ENCODE measurements at places on chromosomes 7 and 10.

GRCh38 chr10:57336865-57337264, 930.8 kb downstream of the IPMK start:
- no peak for DNase-seq

- no peak for DNase-seq
Measured at GRCh38 chr10:16381083-16381482, 55.7 kb upstream of the PTER start.

GRCh38 chr7:3217166-3217565, 83.9 kb upstream of the SDK1 start:
- DNase-seq = peak; percentile 84

DNA sequence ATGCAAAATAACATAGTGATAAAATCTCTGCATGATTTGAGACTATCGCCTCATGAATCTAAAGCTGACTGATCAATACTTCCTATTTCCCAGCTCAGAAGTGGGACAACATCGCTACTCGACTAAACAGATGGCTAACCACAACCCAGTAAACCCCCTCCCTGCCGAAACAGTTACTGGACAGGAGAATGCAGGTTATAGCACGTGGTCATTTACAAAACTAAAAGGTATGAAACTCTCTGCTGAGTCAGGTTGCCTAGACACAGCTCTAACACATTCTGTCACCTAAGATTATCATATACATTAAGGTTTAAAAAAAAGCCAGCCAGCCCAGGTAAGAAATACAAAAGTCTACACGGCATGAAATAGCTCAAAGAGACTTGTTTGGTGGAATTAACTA, 64.0 kb downstream of the CTBP2 start:
- DNase-seq = no peak

GRCh38 chr10:97798958-97799610, 27.3 kb upstream of the SFRP5 start:
- no peak for DNase-seq

DNA sequence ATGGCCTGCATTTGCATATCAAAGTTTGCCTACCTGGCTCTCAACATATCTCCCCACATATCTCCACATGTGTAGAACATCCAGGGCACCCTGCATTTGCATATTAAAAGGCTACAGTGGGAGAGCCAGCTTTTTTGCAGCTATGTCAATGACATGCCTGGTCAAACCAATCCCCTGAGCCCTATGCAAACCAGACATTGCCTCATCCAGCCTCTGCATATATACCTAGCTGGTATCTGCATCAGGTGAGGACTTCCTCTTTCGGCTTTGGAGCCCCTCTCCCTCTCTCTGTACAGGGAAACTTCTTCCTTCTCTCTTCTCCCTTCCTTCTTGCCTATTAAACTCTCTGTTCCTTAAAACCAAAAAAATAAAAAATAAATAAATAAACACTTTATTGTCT, 142.7 kb upstream of the STEAP4 start:
- no peak for DNase-seq

GRCh38 chr7:156475666-156476065, 164.9 kb upstream of the RNF32 start:
- peak; percentile 1 for DNase-seq

DNA sequence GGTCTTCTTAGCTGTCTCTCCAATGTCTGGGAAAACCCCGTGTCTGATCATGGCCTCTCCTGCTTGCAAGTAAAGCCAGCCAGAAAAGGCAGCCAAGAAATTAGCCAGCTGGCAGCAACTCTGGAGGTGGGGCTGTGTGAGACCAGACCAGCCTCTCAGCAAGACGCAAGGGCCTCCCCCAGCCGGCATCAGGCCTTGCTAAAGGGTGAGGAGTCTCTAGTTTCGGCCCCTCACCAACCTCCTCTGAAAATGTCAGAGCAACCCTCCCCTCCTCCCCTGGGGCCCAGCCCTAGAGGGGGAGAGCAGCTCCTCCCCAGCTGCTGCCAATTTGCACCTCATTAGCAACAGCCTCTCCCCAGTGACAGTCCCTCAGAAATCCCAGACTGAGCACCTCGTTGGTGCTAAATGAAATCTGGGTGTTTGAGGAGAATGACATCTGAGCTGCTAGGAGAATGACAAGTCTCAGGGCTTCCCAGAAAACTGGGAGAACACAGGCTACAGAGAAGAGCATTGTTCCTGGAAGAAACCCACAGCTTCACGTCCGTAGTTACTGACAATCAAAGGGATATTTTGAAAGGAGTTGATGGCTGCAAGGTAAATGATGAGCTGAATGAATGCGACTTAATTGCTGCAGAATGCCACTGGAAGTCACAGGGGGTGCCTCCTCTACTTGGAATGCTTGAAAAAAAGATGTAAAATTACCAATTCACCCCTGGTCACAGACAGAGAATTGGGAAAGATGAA, 25.9 kb downstream of the DGKI start:
- DNase-seq = peak; percentile 91

DNA sequence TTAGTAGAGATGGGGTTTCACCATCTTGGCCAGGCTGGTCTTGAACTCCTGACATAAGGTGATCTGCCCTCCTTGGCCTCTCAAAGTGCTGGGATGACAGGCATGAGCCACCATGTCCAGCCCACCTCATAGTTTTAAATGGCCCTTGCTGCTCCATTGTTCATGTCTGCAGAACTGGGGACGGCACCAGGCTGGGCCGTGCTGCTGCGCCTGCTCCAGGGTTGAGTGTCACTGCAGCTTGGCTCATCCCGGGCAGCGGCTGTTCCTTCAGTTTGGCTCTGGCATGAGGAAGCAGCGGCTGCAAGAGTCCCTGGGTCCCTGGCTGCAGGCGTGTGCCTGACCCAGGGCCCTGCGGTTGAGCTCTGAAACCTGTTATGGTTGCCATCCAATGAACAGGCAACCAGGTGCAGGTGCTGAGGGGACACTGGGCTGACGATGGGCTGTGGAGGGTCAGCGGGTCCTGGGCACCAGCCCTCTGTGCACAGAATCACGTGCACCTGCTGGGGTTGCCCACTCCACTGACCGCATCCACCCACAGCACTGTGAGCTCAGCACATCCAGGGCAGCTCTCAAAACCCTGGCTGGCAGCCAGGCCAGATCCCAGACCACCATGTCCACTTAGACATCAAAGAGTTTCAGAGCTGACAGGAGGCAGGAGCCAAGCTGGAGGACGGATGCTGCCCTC, 70.2 kb upstream of the PPP2R2D start:
- no peak for DNase-seq

DNA sequence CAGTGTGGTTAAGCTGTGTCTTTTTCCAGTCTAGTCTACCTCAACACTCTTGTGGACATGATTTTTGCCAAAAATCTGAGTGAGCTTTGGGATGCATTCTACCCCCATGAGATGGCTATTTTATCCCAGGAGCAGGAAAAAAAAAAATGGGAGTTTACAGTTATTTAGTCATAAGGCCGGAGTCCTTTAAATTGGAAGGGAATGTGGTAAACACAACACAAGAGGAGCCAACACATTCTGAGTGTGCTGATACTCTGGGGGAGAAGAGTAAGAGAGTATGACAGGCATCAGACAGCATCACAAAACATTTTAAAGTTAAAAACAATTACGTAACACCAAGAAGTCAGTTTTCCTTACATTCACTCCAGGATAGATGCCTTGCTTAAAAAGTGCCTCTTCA, 46.1 kb downstream of the C1GALT1 start:
- DNase-seq = peak; percentile 54

DNA sequence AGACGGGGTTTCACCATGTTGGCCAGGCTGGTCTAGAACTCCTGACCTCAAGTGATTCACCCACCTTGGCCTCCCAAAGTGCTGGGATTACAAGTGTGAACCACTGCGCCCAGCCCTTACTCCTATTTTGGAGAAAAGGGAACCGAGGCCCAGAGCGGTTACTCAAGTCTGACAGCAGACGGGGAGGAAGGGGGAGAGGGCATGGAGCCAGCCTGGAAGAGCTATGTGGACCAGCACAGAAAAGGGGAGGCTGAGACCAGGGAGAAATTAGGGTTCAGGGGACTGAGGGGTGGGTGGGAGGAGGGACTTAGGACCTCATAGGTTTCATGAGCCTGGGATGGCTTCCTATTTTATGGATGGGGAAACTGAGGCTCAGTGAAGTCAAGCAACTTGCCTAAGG, 1.5 kb downstream of the SFRP5 start:
- DNase-seq = no peak

Data from fibroblast of the aortic adventitia (primary cell).